GM04504 (cell line): ENCODE measurements at places on chromosomes 5 and 9.

GRCh38 chr5:56964173-56964572 lies 12.2 kb upstream of the MIER3 start:
- no peak for DNase-seq

DNA sequence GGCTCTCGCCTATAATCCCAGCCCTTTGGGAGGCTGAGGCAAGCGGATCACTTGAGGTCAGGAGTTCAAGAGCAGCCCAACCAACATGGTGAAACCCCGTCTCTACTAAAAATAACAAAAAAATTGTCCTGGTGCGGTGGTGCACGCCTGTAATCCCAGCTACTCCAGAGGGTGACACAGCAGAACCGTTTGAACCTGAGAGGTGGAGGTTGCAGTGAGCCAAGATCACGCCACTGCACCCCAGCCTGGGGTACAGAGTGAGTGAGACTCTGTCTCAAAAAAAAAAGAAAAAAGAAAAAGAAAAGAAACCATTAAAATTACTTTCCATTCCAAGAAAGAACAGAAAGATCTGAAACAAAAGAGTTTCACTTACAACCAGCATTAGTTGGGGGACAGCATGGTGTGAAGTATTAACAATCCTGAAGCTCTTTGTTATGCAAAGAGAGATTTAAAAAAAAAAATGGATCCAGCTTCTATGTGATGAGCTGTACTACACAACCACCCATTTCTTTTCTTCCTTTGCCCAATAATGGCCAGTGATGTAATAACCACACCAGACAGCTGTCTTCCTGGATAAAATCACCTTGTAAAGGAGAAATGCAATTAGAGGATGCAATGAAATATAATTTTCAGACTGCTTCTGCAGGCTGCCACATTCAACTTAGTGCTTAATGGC lies 76.9 kb downstream of the MED27 start:
- DNase-seq, result no peak

- no peak for DNase-seq
Observed at GRCh38 chr9:5835808-5836207, 2.9 kb upstream of the ERMP1 start.

DNA sequence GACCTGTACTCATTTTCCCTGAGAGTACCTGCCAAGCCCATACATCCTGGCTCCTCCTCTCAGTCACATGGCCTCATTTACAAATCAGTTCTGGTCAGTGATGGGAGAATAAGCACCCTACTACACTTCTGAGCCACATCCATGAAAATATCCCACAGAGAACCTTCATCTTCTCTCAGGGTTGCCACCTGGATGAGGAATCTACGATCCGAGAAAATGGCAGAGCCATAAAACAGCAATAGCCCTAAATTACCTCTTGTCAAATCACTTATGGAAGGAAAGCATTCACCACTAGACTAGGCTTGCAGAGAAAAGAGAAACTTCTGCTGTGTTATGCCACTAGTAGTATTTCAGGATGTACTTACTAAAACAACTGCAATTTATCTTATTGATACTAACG lies 324.8 kb downstream of the BNC2 start:
- no peak for DNase-seq

DNA sequence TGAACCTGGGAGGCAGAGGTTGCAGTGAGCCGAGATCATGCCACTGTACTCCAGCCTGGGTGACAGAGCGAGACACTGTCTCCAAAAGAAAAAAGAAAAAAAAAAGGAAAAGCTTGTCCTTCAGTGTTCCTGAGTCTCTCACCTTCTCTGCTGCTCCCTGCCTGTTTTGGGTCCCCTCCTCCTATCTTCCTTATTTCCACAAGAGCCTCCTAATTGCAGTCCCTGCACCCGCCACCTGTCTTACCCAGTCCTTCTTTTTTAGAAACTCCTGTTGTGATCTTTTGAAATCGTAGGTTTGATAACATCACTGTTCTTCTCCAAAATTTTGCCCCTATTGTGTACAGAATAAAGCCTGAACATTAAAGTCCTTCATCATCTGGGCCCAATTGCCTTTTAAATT lies 234.9 kb downstream of the SH3GL2 start:
- no peak for DNase-seq

DNA sequence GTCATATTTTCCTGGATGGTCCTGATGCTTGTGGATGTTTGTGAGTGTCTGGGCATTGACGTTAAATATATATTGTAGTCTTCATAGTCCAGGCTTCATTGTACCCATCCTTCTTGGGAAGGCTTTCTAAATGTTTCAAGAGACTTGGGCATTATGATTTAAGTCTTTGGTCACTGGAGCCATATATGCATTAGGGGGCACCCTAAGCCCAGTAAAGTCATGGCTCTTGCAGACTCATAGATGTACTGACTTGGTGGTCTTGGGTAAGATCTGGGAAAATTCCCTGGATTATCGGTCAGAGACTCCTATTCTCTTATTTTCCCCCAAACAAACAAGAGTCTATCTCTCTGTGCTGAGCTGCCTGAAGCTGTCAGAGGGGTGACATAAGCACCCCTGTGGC lies 271.1 kb downstream of the TRIM36 start:
- DNase-seq, result no peak
